ENCODE measurements at places on chromosomes 11 and 22.

- no peak for DNase-seq
Observed at GRCh38 chr11:45450189-45450588, 164.0 kb upstream of the SYT13 start.

DNA sequence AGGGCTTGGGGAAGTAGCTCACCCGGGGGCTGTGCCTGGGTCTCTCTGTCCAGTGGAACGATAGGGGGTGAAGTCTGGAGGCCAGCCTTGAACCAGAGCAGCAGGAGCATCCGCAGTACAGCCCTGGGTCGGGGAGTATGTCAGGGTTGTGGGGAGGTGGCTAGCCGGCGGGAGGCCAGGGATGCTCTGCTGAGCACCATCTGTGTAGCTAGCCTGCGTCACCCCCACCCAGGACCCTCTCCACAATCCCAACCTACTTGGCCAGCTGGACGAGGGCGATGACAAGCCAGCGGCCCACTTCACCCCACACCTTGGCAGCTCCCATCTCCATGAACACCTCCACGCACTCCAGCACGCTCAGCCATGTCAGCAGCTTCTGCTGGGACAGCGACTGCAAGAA is 2.2 kb downstream of the PEX16 start:
- no peak for DNase-seq

DNA sequence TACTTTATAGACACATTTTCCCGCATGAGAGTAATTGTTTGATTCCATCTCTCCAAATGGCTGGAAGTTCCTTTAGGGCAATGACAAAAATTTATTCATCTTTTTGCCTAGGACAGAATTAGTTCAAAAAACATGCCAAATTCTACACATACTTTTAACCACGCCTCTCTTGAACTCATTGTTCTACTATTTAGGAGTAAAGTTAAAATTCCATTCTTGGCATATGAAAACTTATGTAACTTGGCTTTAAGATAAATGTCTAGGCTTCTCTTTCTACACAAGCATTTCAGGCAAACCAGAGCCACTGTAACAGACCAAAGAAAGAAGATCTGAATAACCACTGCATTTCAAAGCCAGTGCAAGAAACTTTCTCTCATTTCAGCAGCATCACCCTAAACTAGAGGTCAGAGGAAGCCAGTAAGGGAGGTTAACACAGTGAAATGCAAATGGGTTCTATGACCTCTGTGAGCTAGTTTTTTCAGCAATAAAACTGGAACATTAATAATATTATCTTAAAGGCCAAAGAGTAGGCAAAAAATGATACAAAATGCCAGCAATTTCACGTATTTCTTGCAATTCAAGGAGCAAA is 73.0 kb downstream of the RSF1 start:
- DNase-seq, result no peak

DNA sequence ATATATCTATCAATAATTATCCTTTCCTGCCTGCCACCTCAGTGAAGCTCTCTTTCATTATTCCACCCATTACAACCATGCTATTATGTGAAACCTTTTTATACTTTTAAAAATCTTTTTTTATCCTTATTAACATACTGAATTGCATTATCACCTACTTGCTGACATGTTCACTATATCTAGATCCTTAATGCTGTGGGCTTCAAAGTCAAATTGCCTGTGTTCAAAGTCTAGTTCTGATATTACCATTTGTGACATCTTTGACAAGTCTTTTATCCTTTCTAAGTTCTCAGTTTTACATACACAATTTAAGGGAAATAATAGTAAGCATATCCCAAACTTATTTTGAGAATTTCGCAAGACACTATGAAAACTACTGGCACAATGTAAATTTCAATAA is 2239.4 kb downstream of the LRRC4C start:
- DNase-seq, result no peak

GRCh38 chr11:47254386-47254785 is 3.4 kb upstream of the NR1H3 start:
- no peak for DNase-seq

DNA sequence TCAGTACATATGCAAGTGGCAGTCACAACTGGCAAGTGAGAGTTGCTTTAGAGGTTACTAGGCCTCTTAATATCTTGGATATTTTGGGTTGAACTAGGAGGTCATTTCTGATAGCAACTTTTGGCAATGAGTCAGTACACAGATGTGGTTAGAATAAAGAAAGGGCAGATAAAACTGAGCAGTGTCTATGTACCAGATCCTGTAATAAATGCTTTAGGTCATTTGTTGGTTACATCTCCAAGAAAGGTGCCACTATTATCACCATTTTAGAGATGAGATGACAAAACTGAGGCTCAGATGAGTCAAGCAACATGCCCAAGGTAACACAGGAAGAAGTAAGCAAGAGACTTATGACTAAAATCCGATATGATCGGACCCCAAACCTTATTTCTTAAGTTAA is 25.0 kb downstream of the MAML2 start:
- DNase-seq, result no peak

- DNase-seq, result no peak
Observed at GRCh38 chr11:44443836-44444769, 121.4 kb upstream of the CD82 start.

DNA sequence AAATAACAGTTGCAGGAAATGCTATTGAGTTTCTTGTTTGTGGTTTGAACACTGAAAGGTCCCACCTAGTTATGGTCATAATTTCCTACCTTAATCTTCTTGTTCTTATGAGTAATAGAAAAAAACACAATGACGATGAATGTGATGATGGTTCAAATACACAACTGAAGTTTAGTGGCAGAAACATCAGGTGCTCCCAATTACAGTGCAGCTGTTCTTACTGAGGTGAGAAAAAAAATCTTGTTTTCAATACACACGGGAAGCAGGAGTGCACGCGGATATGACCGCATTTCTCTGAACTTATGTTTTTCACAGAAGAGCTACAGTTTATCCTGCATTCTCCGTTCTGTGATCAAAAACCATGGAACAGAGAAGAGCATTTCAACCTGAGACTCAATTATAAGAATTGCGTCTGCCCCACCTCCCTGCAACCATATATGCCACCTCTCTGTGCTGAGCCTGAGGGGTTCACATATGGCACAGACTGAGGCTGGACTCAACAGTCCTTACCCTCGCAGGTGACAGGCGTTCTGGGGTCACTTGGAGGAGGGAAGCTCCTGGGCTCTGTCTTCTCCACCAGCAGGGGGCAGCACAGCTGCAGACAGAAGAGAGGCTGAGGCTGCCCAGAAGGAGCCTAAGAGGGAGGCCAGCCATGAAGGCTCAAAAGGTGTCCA is 99.7 kb upstream of the IGLL5 start:
- DNase-seq, result peak; percentile 46

DNA sequence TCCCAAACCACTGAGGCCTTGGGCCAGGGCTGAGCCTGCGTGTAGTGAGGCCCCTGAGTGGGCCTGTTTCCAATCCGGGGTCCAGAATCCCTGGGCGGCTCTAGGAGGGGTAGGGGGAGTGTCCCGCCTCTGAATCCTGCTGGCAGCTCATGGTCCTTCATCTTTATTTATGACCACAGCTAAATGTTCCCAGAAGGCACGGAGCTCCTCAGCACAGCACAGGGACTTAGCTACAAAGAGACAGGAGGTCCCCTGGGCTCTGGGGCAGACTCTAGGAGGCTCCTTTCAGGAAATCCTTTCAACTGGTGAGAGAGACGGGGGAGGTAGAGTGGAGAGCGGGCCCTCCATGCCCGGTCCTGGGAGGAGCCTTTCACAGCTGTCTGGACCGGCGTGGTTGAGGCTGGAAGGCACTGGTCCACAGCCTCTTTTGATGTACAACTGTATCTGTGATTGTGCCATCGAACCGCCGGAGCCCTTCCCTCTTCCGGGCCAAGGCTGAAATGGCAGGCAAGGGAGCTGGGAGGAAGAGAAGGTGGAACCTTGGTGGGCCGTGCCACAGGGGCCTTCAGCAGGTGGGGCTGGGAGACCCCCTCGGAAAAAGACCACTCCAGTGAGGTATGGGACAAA is 46.8 kb downstream of the SCUBE1 start:
- no peak for DNase-seq

DNA sequence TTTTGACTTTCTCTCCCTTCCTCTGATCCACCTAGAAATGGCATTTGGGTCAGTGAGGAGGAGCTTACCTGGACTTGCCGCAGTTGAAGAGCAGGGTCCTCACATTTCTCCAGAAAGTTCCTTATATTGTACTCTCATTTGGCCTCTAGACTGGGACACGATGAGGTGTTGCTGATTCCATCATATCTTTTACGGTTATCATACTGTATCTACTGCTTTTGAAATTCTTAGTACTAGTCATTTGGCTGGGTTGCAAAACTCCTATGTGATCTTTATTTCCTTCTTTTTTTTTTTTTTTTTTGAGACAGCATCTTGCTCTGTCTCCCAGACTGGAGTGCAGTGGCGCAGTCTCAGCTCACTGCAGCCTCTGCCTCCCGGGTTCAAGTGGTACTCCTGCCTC is 58.7 kb upstream of the FAM181B start:
- DNase-seq, result no peak

GRCh38 chr11:133747409-133747808 is 97.9 kb downstream of the SPATA19 start:
- DNase-seq, result no peak

DNA sequence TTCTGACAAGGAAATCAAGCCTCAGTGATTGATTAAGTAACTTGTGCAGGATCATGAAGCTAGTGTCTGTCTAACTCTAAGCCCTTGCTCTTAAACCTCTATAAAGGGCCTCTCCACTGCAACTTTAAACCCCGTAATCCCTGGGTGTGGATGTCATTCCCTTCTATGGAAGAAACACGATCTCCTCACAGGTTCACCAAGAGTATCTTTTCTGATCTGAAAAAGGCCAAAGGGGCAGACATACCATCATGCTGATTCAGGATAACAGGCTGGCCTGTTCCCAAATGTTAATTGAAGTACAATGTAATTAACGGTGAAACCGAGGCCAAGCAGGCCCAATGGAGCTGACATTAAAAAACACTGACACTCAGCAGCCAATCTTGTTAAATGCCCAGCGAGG is 17.1 kb downstream of the TTC12 start:
- no peak for DNase-seq

- DNase-seq, result no peak
Observed at GRCh38 chr11:36210529-36210928, 78.7 kb downstream of the COMMD9 start.

DNA sequence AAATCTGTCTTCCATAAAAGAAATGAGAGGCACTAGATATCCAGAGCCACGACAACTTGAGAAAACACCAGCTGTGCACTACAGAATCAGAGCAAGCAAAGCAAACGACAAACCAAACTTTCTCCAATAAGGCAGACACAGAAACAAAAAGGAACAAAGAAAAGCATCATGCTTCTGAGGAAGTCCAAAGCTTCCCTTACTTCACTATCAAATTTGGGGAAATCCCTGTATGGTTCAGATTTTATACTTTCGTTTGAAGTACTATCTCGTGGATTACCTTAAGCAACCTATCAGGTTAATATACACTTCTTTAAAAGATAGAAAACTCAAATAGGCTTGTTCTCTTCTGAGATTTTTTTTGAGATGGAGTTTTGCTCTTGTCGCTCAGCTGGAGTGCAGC is 27.7 kb downstream of the ALG9 start:
- no peak for DNase-seq

DNA sequence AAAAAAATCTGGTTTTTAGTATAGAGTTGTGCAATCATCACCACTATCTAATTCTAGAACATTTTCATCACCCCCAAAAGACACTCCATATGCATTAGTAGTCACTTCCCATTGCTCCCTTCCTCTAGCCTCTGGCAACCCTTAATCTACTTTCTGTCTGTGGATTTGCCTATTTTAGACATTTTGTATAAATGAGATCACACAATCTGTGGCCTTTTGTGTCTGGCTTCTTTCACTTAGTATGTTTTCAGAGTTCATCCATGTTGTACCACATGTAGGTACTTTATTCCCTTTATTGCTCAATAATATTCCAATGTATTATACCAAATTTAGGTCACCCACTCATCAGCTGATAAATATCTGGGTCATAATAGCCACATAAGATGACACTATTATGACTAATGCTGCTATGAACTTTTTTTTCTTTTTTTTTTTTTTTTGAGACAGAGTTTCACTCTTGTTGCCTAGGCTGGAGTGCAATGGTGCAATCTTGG is 67.5 kb upstream of the SCUBE2 start:
- DNase-seq, result no peak

DNA sequence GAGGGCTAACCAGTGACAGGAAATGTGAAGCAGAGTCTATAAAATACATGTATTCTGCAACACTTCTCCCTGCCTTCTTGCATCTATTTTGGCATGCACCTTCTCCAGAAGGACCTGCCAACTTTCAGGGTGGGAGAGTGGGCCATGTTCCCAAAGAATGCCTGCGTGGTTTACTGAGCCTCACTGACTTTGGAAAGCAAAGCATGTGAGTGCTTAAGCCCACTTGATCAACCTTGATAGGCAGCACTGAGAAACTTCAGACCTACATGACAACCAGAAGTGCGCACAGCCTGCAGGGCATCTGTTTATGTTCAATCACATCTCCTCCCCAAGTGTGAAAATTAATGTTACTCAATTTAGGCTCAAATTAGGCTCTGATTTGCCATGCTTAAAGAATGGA is 69.2 kb downstream of the AMOTL1 start:
- DNase-seq, result no peak

DNA sequence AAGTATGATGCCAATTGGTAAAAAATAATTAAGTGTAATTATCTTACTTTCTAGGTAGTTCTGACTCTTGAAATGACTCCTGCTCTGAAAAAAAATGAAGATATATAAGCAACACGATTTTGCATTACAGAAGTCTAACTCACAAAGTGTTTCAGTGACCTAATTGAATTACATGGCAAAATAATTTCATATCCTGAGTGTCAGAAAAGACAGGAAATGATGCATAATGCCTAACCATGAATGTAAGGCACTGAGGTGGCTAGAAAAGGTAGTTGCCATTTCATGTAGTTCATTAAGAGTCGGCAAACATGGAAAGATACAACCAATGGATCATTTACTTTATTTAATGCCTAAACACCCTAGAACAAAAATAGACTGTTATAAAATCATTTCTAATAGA is 113.5 kb downstream of the GUCY1A2 start:
- no peak for DNase-seq

- no peak for DNase-seq
Observed at GRCh38 chr11:102955624-102956023, at the start of gene MMP13. Gene MMP13, minus strand, starts transcription at chr11:102955732. Its CDS starts 27 bp downstream, at chr11:102955705.

GRCh38 chr11:62994775-62995174 is 10.0 kb upstream of the SLC22A6 start:
- DNase-seq, result no peak

DNA sequence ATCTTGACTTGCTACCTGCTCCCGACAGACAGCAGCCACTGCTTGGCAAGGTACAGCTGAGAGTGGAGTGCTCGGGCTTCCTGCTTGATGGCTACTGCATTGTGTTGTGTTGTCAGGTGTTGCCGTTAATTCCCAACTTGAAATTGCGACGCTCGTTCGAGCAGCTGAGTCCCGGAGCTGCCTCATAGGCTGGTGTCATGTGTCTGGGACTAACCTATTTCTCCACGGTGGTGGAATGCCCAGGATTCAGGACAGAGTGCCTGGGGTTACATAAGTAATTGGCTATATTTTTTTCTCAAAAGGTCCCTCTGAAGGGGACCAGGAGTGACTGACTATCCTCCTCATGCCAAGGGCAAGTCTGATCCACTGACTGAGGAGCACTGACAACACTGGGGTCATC is 18.5 kb downstream of the COMMD9 start:
- no peak for DNase-seq

Measured in stimulated activated naive B cell treated with anti-CD40 and anti-IgM and Interleukin-4, amounts not matched to agents 10 μg/mL and 1 μg/mL and 100 μg/mL, for 72 hours (primary cell).